ENCODE measurements at places on chromosomes 1 and 21.
A peak's percentile ranks its signal among the peaks of the same experiment; 100 is the strongest.

GRCh38 chr1:151210830-151211229 is 12.5 kb downstream of the PIP5K1A start:
- DNase-seq, result no peak

DNA sequence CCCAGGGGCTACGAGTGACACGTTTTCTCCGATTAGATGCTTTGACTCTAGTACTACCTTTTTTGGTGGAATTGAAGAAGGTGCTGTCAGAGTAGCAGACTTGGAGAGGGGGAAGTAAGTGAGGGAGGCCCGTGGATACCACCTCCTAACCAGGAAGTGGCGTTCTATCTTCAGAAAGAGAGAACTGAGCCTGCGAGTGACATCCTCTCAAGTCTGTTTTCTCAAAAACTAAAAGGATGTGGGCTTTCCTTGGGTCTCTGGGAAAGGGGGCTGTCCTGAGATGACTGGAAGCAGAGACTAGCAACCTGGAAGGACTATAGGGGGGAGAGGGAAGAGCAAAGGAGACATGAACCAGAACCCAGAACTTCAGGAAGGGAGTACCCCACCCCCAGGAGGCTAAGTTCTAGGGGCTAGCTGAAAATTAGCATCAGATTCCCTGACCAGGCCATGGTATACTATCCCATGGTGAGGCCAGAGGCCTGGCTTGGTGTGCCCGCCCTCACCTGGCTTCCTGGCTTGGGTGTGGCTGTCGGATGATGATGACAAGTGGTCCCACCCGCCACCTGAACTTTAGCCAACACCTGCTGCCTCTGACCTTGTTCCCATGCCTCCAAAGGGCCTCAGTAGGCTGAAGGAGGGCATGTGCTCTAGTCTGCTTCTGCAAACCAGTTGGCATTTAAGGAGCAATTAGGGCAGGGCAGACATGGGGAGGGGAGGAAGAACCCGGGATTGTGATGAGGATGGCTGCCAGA is 49.1 kb downstream of the ATP2B4 start:
- DNase-seq, result no peak

DNA sequence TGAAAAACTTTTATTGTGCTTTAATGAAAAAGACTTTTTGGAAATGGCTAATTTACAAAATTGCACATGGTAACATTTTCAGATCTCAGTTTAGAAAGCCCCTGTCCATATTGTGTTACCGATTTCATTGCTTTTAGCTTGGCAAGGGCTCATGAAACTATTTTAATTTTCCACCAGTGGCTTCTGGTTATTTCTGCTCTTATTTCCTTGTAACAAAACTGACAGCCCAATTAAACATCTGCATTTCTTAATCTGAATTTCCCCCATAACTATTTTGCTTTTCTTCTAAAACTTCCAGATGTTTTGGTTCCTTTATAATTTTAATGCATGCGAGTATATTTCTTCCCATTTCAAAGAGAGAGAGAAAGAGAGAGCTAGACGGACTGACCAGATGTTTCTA is 264.8 kb downstream of the PTPRC start:
- no peak for DNase-seq

DNA sequence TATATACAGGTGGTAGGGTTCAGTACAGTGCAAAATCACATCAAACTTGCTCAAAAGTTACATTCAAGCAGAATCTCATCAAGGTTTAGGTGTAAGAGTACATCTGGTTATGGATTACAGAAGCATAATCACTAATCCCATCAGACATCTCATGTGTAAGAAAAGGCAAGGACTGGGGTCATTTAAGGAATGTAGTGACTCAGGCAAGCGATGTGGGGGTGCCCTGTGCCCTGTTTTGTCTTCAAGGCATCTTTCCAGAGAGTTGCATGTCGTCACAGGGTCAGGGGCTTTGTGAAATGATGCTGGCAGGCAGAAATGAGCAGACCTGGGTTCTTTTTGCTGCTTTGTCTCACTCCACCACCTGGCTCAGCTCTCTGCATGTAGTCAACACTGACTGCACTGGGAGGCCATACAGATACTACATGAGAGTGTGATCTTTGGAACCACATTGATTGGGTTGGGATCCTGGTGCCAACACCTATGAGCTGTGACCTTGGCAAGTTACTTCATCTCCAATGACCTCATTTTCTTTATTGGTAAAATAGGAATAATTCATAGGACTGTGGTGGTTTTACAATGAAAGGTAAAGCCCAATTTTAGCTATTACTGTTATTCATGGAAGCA is 8.2 kb upstream of the HHIPL2 start:
- no peak for DNase-seq

DNA sequence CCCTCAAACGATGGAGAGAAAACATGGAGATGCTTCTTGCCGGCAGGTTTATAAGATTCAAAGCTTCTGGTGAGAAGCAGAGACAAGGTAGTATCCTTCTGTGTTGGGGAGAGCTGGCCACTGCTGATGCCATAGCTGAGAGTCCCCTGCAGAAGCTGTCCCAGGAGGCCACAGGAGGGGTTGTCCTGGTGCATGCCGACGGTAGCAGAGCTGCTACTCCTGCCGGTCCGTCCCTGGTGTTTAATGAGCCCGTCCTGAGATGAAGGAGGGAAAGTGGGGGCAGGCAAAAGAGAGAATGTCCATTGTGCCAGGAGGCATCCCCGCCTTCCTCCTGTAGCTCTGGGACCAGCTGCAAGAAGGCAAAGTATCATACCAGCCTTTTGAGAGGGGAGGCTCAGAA is 10.4 kb upstream of the C2CD2 start:
- DNase-seq, result no peak

- no peak for DNase-seq
Observed at GRCh38 chr21:46423546-46424038, 35.1 kb upstream of the DIP2A start.

DNA sequence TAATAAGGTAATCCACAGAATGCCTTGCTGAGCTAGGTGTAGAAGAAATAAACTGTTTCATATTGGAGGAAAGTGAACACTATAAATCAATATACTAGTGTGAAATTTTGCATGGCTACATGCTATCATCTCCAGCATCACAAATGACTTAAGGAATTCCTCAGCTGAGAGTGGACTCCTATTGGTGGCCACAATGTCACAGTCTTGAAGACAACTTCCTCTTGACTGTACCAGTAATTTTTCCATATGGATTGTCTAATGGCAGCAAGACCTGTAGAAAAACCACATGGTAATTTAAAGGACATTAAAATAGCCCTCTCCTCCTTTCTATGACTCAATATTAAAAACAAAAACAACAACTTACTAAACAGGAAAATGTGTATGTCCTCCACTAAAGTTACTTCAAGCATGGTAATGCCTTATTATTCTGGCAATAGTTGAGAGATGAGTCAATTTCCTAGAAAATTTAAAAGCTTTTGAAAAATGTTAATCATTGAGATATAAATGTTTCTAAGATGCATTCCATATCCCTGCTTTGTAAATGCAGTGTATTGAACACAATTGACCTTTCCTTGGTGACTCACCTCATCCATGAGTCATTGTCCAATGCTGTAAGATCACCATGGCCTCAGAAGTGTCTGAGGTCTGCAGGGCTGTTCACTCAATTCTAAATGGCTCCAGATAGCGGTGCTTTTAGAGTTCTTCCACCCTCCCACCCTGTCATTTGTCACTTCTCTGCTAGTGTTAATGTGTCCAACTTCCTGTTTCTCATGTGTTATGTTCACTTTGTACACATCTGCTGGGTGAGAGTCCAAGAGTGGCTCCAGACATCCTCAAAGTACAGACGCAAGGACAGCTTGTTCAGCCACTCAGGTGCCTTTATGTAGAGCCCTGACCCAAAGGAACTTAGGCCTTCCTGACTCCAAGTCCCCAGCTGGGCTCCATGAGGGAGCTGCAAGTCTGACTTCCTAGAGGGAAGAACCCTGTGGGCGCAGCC is 32.8 kb upstream of the DNASE2B start:
- peak; percentile 49 for DNase-seq

DNA sequence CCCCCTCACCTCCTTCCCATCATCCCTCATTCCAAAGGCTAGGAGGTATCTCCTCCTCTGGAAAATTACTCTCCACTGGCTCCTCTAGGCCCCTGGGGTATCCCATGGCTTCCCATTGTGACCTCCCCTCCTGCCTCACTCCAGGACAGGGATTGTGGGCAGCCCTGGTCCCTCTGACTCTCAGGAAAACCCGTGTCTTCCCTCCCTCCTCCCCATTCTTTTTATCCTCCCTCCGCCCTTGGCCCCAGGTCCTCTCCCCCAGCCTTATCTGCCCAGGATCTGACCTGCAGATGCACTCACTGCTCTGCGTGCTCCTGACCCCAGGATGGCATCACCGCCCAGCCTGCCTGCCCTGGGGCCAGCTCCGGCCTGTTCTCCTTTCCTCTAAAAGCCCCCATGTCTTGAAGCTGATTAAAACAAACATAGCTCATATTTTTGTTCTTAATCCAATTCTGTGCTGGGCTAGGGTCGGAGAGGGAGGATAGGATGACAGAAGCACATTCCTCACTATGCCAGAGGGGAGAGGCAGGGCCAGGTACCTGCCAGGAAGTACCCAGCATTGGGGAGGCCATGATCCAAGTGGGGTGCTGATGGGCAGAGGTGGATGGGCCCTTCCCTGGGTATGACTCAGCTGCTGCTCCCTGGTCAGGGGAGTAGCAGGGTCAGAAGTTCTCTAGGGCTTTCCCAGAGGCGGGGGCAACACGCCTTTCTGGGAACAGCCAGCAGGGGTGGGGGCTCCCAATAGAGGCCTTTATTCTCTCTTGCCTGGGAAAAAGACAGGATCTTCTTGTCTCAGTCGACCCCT is 13.8 kb upstream of the UBL4B start:
- DNase-seq, result no peak

GRCh38 chr1:153888533-153888932 is 34.2 kb downstream of the GATAD2B start:
- no peak for DNase-seq

GRCh38 chr1:217539510-217539909 is 91.4 kb downstream of the GPATCH2 start:
- no peak for DNase-seq

DNA sequence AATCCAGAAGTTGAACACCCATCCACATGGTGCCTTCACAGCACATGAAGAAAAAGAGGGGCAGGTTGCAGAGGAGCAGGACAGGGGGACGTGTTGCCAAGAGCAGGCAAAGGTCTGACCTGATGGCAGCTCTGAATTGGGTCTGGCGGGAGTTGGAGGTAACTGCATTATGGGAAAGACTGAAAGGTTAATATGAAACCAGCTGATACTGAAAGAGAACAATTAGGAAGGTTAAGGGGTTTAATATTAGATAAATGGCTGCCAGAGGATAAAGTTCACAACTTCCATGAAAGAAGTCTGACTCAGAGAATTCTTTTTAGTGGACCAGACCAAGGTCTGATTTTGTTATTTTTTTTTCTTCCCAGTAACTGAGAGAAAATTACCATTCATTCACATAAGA is 76.1 kb downstream of the CD58 start:
- no peak for DNase-seq

GRCh38 chr1:107991371-107992066 is 26.5 kb upstream of the VAV3 start:
- DNase-seq, result peak; percentile 84

DNA sequence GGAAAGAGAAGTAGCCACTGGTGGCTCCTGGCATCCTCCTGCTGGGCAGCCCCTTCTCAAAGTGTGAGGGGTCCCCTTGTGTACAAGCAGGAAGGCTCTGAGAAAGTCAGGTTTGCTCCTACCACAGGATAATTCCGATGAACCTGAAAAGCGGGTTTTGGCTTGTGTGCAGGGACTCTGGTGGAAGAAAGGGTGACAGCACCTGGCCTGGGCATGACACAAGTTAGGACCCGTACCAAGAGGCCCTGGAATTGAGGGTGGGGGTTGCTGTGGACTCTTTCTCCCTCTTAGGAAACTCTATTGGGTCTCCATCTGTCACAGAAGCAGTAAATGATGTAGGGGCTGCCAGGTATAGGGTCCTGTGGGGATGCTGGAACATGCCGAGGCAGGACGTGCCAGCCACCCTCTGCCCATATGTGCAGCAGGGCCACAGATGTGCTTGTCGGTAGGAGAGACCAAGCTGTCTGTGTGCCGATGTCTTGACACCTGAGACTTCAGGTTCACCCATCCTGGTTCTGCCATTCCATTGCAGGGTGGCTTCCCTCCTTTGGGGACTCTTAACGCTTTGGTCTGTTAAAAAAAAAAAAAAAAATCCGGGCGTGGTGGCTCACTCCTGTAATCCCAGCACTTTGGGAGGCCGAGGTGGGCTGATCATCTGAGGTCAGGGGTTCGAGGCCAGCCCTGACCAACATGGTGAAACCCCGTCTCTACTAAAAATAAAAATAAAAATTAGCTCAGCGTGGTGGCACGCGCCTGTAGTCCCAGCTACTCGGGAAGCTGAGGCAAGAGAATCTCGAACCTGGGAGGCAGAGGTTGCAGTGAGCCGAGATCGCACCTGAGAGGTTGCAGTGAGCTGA is 9.8 kb downstream of the C1orf35 start:
- DNase-seq, result no peak

DNA sequence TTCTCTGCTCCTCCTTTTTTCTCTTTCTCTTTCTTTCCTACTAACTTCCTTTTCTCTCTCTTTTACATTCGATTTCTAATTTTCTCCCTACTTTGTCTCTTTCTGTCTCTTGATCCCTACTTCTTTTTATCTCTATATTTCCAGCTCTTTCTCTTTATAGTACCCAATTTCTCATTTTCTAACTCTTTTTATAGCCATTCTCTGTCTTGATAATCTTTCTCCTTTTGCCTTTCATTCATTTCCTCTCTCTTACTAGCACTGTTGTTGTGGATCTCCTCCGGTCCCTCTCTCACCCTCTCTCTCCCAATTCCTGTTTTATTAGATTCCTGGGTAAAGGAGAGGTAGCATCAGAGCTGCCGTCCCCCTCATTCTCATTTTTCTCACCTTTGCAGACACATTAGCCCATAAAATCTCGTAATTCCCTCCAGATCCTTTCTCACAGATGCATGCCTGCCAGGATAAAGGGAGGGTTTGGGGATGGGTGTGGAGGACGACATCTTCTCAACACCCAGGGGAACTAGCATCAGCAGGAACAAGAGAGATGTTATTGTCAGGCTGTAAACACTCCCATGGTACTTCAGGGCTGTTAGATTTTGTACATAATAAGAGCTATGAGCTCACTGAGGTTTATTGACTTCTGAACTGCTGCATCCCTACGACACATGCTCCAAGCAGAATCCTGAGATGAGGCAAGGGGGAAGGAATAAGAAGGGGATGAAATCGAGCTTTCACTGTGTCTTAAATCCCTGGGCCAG is 159.0 kb upstream of the GALNT2 start:
- DNase-seq, result no peak

DNA sequence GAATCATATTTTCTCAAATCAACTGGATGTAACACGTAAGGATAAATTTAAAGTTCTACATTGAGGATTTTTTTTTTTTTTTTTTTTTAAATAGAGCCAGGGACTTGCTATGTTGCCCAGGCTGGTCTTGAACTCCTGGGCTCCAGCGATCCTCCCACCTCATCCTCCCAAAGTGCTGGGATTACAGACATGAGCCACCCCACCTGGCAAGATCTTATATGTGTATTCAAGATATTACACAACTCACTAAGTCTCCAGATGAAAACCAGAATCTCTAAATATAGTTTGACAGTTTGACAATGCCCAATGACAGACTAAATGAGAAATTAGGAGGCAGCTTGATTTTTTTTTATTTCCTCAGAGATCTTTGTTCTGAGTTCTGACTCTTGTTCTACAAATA is 6.8 kb downstream of the YY1AP1 start:
- no peak for DNase-seq

- no peak for DNase-seq
Observed at GRCh38 chr1:201468501-201468843, 516 bp downstream of the PHLDA3 start.

GRCh38 chr1:185603158-185603557 is 131.0 kb upstream of the HMCN1 start:
- no peak for DNase-seq

Data from myocyte (in vitro differentiated cells).